ENCODE measurements at places on chromosomes 6 and 20.

DNA sequence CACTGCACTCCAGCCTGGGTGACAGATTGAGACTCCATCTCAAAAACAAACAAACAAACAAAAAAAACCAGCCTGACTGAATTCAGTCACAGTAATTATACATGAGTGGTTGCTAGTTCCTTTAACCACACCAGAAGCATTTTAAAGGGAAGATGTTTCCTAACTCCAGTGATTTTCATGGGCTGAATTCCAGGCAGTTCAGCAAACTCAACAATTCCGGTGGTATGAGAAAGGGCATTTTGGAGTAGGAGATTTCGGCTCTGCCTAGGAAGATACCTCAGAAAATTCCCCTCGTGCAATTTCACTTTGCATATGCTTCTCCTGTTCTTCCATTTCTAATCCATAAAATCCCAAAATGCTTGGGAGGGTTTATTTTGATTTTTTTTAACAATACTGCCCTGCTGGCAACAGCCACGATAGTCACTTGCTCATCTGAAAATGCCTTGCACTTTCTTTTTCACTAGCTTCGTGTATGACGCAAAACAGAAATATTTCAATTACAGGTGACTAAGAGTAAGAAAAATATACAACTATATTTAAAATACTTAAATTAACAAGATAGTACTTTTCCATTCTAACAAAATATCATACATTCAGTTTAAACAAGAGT is 48.3 kb upstream of the IPCEF1 start:
- no peak for DNase-seq

GRCh38 chr6:47034926-47035325 is 7.2 kb downstream of the ADGRF1 start:
- DNase-seq: no peak

GRCh38 chr6:37974943-37975342 is 155.4 kb downstream of the ZFAND3 start:
- no peak for DNase-seq

- DNase-seq: no peak
Observed at GRCh38 chr6:11039040-11039439, 5.1 kb downstream of the ELOVL2 start.

- no peak for DNase-seq
Observed at GRCh38 chr6:85764844-85765243, 122.2 kb upstream of the SYNCRIP start.

- DNase-seq: no peak
Observed at GRCh38 chr6:5876076-5876475, 130.6 kb downstream of the NRN1 start.

DNA sequence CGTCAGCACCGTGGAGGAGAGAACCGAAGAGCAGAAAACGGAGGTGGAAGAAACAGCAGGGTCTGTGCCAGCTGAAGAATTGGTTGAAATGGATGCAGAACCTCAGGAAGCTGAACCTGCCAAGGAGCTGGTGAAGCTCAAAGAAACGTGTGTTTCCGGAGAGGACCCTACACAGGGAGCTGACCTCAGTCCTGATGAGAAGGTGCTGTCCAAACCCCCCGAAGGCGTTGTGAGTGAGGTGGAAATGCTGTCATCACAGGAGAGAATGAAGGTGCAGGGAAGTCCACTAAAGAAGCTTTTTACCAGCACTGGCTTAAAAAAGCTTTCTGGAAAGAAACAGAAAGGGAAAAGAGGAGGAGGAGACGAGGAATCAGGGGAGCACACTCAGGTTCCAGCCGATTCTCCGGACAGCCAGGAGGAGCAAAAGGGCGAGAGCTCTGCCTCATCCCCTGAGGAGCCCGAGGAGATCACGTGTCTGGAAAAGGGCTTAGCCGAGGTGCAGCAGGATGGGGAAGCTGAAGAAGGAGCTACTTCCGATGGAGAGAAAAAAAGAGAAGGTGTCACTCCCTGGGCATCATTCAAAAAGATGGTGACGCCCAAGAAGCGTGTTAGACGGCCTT is 41.6 kb downstream of the ZBTB2 start:
- no peak for DNase-seq

- no peak for DNase-seq
Observed at GRCh38 chr20:51456511-51457509, 85.7 kb downstream of the NFATC2 start.

GRCh38 chr20:61997372-61997771 is 68.3 kb downstream of the TAF4 start:
- DNase-seq: no peak

- no peak for DNase-seq
Observed at GRCh38 chr6:144655376-144655775, 370.2 kb downstream of the UTRN start.

DNA sequence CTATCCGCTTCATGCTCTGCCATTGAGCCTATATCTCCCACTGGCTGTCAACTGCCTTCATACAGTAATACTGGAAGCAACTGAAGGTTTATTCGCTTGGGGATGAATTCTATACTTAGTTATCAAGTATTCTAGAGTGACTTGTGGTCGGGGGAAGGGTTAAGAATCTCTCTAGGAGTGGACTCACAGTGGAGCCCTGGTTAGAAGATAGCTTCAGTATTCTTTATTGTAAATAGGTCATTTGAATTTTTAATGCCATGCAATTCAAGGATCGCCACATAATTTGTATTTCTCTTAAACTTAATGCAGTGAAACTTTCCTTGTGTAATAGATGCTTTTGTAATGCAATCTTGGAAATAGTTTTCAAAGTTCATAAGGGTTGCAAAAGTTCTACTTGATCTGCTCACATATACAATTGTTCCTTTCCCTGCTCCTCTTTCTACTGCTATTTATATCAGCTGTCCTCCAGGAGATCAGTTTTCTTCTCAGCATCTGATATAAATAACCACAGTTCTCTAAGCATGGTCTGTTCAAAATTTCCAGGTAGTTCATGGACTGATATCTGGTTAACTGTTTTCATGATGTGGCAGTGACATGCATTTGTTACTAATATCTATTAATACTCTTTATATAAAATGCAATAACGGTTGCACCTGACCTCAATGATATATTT is 120.3 kb downstream of the KCNQ5 start:
- DNase-seq: no peak

- DNase-seq: no peak
Observed at GRCh38 chr6:87164506-87164905, 9.1 kb downstream of the ZNF292 start.

DNA sequence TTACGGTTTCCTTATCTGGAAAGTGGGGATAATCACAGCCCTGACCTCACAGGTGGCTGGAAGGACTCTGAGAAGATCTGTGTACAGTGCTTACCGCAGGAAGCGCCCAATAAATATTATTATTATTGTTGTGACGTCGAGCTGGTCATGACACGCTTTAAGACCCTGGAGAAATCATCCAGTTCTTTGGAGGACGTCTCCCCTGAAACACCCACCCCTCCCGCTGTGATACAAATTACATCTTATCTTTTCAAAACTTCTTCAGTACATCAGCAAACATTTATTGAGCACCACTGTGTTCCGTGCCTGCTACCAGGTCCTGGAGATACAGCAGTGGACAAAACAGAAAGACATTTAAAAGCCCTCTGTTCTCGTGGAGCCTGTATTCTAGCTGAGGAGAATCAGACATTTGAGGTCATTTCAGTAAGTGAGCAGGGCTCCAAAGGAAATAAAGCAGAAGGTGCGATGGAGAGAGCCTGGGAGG is 118.7 kb downstream of the CEBPB start:
- no peak for DNase-seq

- no peak for DNase-seq
Observed at GRCh38 chr6:113630738-113631535, 226.2 kb upstream of the MARCKS start.

DNA sequence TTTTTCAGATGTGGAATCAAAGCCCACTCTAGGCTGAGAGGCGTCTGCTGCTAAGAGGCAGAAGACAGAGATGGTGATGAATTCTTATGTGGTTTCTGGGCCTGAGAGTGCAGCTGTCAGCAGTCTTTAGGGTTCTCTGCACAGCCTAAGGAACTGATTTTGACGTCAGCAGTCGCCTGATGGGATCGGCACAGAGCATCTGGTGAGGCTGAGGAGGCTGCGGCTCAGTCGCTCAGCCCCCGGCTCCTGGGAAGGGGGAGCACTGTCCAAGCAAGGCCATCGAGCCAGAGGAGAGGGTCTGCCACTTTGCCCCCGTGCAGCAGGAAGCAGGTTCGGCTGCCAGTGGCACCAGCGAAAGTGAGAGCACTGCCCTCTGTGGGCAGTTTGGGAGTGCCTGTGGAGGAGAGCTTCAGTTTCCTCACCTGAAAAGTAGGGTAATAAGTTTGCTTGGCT is 92.5 kb downstream of the TCP11 start:
- DNase-seq: no peak

All from activated naive CD4-positive, alpha-beta T cell (primary cell).